Stimulated activated CD4-positive, alpha-beta T cell treated with anti-CD3 and anti-CD28 coated beads, Interleukin-4, amount 100 ng/mL, for 4 hours (primary cell): ENCODE measurements at places on chromosomes 3 and 15.

- no peak for DNase-seq
Observed at GRCh38 chr3:131591394-131592014, 88.7 kb upstream of the MRPL3 start.

GRCh38 chr3:192054881-192055280, 593.9 kb downstream of the PYDC2 start:
- no peak for DNase-seq

DNA sequence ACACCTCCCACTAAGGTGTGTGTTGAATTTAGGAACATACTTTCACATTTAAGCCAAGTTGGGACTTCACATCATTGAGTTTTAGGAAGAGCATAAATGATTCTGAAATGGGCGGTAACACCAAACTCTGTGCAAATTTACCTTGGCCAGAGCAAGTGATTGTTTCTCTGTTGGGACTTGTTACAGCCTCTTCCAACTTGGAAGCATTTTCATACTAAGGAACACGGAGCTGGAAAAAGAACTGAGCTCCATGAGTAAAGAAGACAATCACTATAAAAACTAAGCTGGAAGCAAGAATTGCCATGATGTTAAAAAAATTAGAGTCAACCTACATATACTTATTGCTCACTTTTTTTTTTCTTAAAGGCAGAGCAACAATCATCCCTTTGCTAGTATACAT, 371.3 kb downstream of the ERC2 start:
- DNase-seq: no peak

DNA sequence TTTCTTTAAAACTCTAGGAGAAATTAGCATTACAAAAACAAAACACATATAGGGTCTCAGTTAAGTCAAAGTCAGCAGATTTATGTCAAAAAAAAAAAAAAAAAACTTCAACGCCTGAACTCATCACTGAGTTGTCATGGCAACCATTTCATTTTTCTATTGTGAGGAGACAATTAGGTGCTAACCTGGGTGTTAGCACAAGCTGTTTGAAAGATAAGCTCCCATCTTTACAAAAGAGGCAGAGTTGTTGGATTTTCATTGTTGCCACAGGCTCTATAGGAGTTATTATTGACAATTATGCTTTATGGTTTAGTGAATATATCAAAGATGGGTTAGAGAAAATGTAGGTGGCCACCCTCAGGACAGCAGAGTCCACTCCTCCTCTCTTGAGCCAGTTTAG, 806.9 kb downstream of the GRM7 start:
- no peak for DNase-seq

- no peak for DNase-seq
Observed at GRCh38 chr3:183327343-183327742, 74.3 kb downstream of the B3GNT5 start.

DNA sequence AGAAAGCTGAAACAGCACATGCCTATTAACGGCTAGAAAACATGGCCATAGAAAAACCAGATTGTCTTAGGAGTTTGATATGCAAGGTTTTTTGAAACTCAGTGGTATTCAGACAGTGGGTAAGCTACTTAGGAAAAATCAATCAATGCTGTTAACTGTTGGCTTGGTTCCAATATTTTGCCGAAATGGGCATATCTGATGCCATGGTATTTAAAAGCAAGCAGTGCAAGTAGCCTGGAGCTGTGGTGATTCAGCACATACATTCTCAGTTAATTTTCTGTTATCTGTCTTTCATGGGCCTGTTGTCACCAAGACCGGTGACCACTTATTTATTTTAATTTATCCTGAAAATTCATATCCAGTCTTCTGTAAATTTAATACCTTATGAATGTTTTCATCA, 17.3 kb upstream of the SUCNR1 start:
- no peak for DNase-seq

- no peak for DNase-seq
Observed at GRCh38 chr3:180743813-180744590, 64.7 kb upstream of the CCDC39 start.
